ENCODE measurements at places on chromosomes 7 and 10.

DNA sequence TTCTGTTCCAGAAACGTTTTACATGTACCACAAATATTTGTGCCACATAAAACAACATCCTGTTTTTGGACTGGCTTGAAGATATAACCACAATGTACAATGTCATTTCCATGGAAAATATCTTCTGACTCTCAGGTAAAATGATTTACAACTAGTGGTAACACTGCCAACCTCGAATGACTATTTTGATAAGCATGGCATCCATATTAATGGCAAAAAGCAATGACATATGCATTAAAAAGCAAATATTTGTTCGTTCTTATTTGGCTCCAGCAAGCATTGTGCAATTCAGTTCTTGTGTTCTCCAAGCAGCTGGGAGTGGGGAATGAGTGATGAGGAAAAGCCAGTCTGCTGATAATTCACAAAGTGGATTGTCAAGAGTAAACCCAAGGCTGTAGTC is 289.0 kb downstream of the PLXDC2 start:
- DNase-seq = no peak

GRCh38 chr7:158672975-158673374 is 31.6 kb downstream of the NCAPG2 start:
- no peak for DNase-seq

DNA sequence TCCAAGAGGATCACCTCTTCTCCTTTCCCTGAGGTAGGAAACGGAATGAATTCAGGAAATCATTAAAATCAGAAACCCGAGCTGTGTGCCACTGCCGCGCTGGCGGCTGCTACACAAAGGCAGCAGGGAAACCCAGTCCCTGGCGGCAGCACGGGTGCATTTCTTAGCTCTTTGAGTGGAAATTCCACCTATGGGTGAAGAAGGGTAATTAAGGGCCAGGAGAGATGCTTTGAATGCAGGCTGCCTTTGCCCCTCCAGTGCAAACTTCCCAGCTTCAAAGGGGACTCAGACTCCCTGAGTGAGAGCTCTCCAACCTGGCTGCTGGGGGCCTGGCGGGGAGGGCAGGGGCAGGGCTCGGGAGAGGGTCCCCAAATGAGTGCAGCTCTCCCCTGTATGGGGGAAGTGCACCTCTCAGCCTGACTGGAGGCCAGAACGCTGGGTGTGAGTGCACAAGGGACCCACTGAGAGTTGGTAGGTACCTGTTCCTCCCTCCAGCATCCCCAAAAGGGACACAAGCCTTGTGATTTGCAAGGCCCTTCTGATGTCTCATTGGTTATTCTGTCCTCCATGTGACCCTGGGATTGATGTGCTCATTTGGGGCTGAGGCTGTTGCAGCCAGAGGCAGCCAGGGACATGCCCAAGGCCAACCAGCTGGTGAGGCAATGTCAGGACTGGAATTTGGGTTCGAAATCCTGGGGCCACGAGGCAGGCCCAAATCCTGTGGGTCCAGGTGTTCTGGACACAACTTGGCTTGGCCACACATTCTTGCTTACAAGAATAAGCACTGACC is 16.3 kb upstream of the ZMIZ1 start:
- no peak for DNase-seq

DNA sequence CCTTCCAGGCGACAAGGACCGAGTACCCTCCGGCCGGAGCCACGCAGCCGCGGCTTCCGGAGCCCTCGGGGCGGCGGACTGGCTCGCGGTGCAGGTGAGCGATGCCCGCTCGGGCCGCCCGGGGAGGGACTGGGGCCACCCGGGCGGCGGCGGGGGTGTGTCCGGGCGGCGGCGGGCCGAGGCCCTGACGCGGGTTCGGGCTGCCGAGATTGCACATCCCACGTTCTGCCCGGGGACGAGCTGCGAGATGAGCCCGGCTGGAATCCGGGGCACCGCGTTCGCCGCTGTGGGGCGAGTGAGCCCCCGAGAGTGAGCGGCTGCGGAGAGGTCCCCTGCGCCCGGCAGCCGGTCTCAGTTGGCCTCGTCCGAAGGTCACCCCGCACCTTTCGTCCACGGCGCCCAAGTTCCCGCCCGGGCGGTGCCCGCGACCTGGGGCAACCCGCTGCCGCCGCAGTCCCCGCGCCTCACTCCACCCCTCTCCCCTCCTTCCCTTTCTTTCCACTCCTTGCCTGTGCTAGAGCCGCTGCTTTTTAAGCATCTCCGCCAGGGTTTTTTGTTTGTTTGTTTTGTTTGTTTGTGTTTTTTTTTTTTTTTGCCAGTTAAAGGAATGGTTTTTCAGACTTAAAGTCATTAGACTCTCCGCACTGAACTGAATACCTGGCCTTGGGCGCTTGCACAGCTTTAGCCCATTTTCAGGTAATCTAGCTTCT is 515 bp downstream of the RALA start:
- no peak for DNase-seq

GRCh38 chr10:50501478-50501877 is 122.3 kb downstream of the SGMS1 start:
- DNase-seq = no peak

- no peak for DNase-seq
Measured at GRCh38 chr7:43110791-43111535, 1.5 kb upstream of the HECW1 start.

DNA sequence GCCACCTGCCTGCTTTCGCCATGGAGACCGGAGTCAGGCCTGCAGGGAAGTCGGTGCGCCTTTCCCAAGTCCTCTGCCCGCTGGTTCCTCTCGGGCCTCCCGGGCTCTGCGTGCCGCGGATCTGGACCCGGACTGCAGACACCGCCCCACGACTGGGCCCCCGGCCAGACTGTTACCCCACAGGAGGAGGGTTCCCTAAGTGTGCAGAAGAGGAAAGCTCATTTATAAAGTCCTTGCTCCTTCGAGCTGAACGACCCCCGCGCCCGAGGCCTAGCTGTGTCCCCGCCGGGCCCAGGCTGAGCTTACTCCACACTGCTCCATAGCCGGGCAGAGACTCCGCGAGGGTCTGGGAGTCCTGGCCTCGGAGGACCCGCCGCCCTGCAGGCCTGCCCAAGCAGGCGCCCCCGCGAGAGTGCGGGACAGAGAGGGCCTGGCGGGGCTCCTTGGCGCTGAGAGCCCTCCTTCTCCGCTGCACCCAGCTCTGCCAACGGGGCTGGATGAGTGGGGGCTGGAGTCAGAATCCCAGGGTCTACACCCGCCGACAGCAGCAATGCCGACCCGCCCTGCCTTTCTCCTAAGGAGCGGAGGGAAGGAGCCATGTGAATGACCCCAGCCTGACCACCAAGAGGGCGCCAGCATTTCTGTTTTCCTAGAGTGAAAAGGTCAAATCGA is 8.3 kb downstream of the EN2 start:
- DNase-seq = no peak

DNA sequence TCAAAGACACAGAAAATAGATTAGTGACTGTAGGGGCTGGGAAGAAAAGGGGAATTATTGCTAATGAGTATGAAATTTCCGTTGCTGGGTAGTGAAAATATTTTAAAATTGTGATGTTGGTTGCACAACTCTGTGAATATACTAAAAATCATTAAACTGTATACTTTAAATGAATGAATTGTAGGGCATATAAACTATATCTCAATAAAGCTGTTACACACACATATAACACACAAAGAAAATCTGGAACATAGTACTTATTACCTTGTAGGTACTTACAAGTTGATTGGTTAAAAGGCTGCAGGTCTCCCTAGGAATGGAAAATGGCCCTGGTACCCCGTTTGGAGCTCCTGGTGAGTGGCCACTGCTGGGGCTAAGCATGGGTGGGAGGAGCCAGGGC is 27.1 kb upstream of the VCL start:
- no peak for DNase-seq

GRCh38 chr10:77010430-77010829 is 627.2 kb downstream of the KCNMA1 start:
- DNase-seq = no peak

DNA sequence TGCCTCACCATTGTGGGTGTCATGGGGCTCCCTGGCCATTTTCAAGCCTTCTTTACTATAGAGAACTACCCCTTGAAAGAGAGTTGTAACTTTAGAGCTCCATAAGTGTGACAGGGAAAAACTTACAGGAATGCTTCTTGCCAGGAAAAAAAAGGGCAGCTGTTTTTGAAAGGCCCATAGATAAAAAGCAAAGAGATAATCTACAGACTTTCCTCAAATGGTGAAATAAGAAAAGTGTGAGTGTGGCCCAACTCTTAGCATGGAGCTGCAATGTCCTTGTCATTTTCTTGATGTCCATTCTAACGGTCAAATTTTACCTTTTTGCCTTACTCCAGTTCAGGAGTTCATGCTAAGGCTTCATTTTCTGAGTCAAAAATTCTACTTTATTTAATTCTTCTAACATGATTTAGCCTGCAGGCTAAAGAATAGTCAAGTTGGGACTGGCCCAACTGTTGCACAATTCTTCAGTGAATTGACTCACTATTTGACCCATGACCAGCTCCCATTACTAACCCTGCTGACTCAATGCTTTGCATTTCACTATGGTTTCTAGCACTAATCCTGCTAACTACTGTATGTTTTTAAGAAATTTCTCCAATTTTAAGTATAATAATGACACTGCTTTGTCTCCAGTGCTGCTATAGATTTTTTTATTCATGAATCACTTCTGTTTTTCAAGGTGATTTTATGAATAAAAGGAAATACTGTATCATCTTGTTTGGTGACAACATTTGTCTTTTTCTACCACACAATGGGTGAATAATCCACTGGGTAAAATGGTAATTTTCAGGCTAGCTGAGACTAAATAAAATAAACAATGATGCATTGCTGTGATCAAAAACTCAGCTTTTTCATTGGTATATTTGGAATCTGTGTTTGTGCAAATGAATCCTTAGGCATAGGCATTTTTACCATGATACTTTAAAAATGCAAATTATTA is 41.4 kb upstream of the SGCE start:
- DNase-seq = no peak
